ENCODE measurements at places on chromosomes 2 and 18.

- no peak for DNase-seq
These were observed 9.9 kb downstream of the RELCH start for GRCh38 chr18:62196980-62197379.

GRCh38 chr18:36578871-36579710 is 249.7 kb downstream of the TPGS2 start:
- DNase-seq = no peak

DNA sequence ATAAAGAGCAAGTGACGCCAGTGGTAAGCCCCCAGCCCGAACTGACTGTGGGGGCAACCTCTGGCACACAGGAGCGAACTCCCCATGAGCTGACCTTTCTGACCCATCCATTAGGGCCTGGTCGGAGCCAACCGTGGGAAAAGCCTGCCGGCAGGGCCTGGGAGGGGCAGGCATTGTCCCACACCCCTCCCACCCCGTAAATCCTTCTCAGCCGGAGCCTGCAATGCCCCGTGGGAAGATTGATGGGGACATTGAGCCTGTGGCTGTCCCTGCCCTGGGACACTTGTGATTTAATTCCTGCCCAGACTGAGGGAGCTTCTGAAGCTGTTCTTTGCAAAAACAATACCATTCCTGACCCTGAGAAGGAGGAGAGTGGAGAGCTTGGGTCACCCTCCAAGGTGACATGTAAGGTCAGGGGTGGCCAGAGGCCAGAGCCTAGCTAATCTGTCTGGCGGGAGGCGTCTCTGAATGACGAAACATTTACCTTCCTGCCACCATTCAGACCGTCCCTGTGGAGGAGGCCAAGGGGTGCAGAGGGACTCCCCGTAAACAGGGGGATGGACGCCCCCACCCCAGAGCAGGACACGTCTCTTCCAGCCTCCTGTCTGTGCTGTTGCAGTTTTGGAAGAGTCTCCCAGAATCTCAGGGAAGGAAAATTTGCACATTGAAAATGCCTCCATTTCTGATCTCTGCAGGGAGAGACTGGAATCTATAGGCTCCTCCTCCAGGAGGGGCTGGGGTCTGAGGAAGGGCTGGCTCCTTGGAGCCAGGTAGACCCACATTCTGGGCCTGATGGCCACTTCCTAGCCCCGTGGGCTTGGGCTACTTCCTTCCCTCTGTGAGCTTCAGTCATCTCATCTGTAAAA is 51.2 kb upstream of the HS6ST1 start:
- no peak for DNase-seq

DNA sequence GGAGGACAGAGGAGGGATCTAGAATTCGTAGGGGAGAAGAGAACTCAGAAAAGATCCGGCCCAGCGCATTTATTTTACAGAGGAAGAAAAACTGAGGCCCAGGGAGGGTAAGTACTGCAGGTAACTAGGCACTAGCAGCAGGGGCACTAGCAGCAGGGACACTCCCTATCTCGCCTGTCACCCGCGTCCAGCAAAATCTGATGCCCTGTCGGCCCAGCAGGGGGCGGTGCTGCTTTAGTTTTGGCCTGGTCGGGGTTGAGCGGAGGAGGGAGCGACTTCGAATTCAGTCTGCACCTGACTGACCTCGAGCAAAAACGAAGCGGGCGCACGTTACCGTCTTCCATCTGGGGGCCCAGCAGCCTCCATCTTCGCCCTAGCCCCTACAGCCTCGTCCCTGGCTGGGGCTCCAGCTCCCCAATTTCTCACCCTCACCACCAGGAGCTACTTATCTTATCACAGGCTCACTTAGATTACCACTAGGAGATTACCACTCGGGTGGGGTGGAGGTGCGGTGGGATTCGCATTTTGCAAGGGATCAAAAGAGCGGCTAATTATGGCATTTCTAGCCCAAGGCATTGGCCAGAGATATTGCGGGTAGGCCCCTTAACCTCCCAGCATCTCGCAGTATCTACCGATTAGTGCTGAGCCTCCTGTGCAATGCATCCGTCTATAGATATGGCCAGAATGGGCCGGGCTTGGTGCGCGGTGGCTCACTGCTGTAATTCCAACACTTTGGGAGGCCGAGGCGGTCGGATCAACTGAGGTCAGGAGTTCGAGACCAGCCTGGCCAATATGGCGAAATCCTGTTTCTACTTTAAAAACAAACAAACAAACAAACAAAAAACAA is 17.8 kb upstream of the CD8A start:
- DNase-seq = peak; percentile 90

DNA sequence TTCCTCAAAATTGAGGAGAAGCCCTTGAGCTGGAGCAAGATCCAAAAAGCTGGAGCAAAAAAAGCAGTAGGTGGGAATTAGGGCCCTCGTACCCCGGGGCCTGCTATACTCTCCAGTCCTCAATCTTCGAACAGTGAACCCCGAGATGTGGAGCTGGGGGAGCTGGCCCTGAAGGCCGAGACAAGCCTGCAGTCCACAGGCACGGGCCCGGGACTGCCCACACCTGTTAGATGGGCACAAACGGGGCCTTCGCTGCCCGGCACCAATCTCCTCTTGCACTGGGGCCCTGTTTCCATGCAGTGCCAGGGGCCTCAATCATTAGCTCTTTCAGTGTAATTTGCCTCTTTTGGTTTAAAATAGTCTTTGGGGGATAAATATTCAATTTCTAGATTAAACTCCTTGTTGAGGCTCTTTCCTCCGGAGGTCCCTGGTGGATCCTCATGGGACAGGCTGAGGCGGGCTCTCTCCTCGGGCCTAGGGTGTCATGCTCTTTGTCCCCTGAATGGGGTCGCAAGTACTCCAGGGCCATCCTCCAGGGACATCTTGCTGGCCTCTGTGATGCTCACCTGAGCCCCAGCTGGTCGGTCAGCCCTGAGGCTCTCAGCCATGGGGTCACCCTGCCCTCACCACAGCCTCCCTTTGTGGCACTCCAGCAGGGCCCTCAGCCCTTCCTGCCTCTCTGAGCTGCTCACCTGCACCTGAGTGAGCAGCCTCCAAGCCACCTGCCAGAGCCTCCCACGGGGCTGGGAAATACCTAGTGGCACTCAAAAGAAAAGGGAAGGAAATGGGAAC is 223.6 kb downstream of the ALPK2 start:
- DNase-seq = no peak

DNA sequence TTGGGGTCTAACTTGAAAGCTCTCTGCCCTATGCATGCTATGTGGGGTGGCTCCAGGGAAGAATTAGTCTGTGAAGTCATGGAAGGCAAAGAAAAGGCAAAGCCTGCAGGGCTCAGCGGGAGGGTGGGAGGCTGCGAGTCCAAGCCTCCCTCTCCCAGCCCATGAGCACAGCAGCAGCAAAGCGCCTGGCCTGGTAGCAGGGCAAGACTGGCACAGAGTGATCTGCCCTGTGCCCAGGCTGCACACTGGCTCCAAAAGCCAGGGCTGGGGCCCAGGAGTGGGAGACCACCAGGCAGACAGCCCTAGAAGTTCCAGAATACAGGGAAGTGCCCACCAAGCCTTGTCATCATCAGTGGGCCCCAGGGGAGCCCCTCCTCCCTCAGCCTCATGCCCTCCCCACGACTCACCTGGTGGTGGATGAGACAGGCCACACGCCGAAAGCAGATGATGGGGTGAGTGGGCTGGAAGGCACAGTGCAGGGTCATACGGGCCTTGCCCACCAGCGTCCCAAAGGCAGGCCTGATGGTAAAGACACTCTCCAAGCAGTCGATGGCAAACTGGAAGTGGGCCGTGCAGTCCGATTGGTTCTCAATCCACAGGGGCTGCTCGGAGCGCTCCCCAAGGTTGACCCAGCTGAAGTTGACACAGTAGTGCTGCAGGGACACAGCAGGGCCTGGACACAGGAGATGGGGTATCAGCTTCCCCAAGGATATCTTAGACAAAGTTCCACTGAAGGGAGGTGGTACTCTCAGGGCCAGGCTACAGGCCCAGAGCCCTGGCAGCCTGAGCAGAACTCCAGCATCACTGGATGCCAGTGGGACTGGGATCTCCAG is 12.1 kb downstream of the CFAP65 start:
- DNase-seq = no peak

- no peak for DNase-seq
These were observed 122.1 kb upstream of the XIRP2 start for GRCh38 chr2:166766220-166766619.

DNA sequence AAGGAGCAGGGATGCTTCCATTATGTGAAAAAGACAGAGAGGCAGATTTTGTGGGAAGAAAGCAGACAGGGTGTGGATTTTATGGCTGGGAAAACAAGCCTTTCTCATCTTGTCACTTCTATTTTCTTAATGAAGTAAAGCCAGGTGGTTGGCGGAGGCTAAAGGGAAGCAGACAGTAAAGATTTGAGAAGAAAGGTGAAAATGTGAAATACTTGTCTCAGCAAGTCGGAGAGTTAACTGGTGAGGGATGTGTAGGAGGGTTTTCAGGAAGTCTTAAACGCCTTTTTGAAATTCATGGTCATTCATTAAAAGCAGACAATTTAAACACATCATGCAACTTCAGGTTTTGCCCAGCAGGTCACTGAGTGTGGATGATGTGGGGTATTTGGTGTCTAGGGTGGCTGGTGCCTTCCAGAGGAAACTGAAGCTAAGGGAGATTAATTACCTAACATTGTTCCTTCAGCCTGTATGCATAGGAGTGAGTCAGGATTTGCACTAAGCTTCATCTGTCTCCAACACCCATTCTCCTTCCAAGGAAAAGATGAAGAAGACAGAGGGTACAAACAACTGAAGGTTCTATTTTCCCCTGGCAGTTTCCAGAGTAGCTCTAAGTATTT is 20.7 kb downstream of the SLC14A2 start:
- DNase-seq = no peak

DNA sequence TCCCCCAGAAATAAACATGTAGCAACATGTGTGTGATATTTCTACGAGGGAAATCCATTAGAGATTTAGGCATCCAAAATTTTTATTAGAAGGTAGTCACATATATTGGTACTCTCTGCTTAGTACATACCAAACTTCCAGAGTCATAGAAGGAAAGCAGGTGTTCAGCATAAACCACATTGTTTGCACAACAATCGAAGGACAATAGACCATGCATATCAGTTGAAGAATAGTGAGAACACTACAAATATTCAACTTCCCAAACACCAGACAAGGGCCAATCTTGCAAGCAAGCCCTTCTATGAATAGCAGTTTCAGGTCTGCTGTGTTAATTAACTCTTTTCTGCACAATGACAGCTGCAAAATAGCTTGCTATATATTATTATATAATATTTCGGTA is 702.2 kb downstream of the ERBB4 start:
- no peak for DNase-seq

DNA sequence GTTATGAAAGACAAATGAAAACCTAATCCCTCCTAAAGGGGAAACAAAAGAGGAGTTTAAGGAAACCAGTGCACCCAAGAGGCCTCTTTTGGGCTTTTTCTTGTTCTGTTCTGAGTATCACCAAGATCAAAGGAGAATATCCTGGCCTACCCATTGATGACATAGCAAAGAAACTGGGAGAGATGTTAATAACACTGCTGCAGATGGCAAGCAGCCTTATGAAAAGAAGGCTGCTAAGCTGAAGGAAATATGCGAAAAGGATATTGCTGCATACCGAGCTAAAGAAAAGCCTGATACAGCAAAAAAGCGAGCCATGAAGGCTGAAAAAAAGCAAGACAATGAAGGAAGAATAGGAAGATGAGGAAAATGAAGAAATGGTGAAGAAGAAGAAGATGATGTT is 23.6 kb upstream of the STAT4 start:
- DNase-seq = no peak

DNA sequence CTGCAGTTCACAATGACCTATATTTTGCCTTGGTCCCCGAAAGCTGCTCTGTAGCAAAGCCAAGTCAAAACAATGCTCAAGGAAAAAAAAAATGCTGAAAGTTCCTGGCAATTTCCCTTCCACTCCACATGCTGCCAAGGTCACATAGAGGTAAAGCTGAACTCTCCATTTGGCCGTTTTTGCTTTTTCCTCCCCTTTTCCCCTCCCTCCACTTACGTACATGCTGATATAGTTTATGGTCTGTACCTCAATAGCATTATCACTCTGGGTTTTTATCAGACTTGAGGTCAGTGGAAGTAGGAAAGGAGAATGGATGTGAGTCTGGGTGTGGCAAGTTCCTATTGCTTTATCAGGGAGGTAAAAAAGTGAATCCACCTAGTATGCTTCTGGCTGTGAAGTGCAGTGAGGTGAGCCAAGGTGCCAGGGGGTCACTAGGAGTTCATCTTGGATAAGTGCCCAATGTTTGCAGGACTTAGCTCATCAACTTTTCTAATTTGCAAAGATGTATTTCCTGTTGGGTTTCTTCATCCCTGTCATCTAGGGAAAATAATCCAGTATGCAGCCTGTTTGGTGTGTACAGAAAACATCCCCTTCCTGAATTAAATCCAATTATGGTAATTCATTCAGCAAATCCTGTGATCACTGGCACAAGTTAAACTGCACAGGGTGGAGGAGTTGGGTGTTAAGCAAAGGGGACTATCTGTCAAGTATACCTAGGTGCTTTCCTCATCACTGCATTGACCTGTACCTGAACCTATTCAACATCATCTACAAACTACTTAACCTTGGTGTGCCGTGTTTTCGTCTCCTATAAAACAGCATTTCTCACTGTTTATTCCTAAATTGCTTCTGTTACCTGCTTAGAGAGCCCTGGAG is 124.3 kb upstream of the CYP26B1 start:
- DNase-seq = no peak

DNA sequence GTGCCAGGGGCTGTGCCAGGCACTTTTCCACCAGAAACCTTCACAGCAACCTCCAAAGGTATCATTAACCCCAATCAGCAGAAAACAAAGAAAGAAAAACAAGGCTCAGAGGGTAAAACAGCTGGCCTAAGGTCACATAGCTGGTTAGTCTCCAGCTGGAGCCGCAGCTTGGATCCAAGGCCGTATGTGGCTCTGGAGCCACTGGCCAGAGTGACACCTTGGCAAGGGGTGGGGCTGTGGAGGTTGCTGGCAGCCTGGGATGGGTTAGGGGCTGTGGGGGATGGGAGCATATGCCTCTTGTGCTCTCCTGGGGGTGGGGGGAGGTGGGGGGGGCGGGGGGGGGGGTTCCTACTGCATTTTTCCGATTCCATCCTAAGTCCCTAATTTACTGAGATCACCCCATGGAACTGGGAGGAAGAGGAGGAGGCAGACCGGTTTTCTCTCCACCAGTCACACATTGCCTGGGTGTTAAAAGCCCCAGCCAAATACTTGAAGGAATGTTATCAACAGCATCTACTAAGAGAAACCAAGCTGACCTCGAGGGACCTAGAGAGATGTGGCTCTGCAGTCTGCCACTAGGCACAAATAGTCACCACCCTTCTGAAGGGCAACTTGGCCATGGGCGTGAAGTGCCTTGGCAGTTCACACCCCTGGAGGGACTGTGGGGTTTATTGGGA is 8.0 kb downstream of the HAAO start:
- DNase-seq = no peak

- no peak for DNase-seq
These were observed 287.3 kb upstream of the REV1 start for GRCh38 chr2:99776906-99777646.

GRCh38 chr2:41774011-41774605 is 273.7 kb upstream of the PKDCC start:
- no peak for DNase-seq

DNA sequence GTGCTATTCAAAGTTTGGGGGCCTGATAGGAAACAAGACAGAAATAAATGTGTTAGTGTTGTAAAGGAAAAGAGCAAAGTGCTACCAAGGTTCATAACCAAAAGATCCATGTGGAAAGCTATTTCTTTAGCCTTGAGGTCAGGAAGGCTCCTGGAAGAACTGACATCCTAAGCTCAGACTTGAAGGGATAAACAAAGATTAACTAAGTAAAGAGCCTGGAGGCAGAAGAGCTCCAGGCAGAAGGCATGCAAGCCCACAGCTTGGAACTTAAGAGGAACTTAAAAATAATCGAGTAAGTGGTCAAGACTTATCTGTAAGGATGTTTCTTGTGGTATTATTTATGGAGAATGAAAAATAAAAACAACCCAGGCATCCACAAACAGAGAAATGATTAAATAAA is 245.0 kb upstream of the MGAT5 start:
- DNase-seq = no peak

Data from stimulated activated CD4-positive, alpha-beta T cell treated with anti-CD3 and anti-CD28 coated beads, Interleukin-12 subunit alpha, Interleukin-12 subunit beta, amount 100 ng/mL, for 4 hours (primary cell).